ENCODE measurements at places on chromosomes 5 and 9. TPM values are rescaled to one million over a fixed set of nuclear protein-coding genes. Genes with fewer than 3 reads are reported as not detected.
A peak's percentile ranks its signal among the peaks of the same experiment; 100 is the strongest.

Gene SLC4A9
- total RNA-seq = 0.54 TPM

Gene KCTD16
- 0.09 TPM for total RNA-seq

Gene LECT2
- not detected for total RNA-seq

Gene LRRTM2
- total RNA-seq = 0.14 TPM

Gene SGCD
- total RNA-seq = 1.2 TPM

Gene PCDHB16
- total RNA-seq = 2.1 TPM

Gene LCNL1
- 4.9 TPM for total RNA-seq

GRCh38 chr5:141875022-141875740 lies 3.0 kb downstream of the PCDH1 start:
- peak; percentile 30 for DNase-seq

DNA sequence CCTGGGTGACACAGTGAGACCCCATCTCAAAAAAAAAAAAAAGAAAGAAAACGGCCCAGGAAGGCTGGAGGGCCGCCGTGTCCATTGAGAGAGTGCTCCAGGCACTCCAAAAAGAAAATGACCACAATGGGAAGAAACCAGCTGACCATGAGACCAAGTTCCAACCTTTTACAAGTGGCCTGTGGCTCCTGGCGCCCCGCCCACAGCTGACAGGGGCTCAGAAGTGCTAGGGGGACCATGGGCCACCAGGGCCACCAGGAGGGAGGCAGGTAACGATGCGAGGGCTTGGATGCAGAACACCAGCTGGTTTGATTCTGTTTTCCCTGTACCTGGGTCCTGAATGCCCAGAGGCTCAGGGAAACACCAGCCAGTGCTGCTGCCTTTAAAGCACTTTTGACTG lies 34.6 kb downstream of the FXN start:
- DNase-seq = no peak

DNA sequence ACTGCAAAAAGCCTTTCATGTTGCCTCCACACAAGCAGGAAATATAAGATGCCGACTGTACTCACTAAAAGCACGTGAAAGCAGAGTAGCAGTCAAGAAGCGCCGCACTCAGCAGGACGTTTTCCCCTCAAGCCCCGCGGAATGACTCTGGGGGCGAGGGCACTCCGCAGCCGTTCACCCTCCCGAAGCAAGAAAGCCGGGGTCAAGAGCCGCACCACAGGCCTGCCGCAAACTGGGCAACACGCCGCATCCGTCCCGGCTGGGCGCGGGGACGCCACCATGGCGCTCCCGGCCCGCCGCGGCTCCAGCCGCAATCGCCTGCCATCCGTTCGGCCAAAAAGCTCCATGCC lies 364 bp downstream of the RPS6 start:
- peak; percentile 91 for DNase-seq

GRCh38 chr9:88302579-88303324 lies 85.5 kb upstream of the SPIN1 start:
- DNase-seq = no peak

DNA sequence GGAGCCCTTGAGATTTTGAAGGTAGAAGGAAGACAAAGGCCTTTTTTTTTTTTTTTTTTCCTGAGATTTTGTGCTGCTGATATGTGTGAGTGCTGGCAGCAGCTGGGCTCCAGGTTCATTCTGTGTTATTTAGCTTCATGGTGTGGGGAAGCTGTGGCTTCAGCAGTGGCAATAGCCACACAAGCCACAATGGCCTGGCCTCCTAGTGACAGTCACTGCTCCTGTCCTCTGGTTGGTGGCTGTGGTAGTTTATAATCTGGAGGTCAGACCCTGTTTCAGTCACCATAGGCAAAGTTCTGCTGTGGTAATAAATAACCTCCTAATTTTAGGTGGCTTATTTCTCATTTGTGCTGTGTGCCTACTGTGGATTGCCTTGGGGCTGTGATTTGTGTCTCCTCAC lies 28.2 kb upstream of the GPR151 start:
- no peak for DNase-seq

- DNase-seq = no peak
Measured at GRCh38 chr9:29659736-29660135, 2086.5 kb upstream of the C9orf72 start.

GRCh38 chr5:145025775-145026174 lies 809.4 kb downstream of the PRELID2 start:
- no peak for DNase-seq

- no peak for DNase-seq
Measured at GRCh38 chr5:107469485-107470294, 201.0 kb downstream of the EFNA5 start.

DNA sequence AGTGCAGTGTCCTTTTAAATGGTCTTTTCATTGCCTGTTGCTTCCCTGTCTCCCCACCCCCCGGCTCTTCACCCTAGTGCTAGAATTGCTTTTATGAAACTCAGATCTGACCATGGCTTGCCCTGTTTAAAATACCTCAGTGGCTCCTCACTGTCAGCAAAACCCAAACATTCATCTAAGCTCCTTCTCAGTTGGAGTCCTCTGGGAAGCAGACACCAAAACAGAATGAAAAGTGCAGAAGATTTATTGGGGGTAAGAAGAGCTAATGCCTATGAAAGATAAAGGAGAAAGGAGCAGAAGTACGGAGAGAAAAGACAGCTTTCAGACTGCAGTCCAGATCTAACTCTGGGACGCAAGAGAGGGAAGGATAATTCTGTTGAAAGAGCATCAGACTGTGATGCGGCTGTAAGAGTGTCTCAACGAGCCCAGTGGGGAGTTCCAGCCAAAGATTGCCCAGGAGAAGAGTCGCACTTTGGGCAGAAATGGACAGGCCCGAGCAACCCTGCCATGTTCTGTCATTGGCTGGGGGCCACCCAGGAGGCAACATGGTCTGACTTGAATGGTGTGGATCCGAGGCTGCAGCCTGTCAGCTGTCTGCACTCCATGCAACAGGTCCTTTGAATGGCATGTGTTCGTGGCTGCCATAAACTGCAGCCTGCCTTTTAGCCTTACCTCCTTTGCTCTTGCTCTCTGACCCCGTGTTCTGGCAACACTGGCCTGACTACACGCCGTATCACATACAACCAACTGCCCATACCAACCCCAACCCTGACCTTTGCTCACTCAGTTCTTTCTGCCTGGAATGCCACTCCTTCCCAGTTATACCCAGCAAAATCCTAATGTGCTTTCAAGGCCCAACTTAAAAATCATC lies 55.9 kb downstream of the IRF1 start:
- no peak for DNase-seq

DNA sequence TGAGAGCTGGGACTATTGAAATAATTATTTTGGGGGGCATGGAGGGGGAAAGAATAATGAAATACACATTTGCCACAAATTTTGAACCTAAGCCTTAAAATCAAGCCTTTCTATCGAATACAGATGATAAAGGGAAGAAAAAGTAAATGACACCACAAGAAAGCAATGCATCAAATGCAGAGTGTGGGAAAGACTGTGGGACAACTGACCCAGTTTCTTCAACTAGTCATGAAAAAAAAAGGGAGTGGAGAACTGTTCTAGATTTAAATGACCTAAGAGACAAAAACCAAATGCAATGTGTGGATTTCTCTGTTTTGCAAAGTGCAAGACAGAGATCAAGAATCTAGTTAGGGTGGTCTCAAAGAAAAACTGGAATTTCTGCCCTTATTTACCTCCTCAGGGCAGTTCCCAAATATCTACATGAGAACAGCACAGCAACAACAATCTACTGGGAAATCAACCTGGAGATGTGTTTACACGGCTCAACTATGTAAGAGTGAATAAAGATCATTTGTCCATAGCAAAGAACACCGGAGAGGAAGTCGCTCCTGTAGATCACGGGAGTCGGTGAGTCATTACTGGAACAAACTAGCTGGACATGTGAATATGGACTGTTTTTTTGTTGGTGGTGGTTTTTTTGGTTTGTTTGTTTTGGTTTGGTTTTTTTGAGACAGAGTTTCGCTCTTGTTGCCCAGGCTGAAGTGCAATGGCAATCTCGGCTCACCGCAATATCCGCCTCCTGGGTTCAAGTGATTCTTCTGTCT lies 145.9 kb downstream of the DROSHA start:
- DNase-seq = no peak

GRCh38 chr5:10862085-10862484 lies 101.1 kb upstream of the DAP start:
- DNase-seq = no peak

- DNase-seq = no peak
Measured at GRCh38 chr9:5843794-5844471, 11.0 kb upstream of the ERMP1 start.

DNA sequence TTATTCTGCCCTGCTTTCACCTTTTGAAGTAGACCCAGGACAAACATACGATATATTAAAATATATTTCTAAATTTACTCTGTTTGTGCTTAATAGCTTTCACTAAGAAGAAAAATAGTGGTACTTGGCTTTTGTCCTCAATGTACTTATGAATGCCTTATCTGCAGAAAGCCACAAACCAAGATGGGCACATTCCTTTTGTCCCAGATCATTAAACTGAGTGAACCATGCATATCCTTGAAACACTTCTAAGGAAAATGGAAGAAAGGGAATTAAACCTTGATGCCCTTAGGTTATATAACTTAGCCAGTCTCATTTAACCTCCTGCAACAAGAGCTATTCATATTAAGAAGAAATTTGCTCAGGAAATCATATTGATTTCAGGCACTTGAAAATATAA lies 553.8 kb upstream of the CDH9 start:
- no peak for DNase-seq

GRCh38 chr5:174601946-174602345 lies 122.4 kb upstream of the MSX2 start:
- no peak for DNase-seq

GRCh38 chr9:98410185-98410697 lies 154.8 kb upstream of the TBC1D2 start:
- no peak for DNase-seq
